ENCODE measurements at places on chromosomes 4 and X.

DNA sequence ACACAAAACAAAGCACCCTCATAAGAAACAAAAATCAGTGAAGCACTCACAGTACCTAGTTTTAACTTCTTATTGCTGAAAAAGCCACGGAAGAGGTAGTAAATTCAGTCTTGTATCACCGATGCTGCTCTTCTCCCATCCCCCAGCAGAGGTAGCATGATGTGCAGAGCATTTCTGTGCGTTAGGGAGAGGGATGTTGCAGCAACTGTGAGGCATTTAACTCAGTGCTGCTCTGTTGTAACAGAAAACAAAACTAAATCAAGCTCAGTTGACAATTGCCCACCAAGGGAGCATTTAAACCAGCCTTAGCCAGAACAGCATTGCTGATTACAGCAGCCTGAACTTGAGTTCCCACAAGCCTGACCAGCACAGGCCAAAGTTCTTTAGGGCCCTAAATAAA is 1279.7 kb upstream of the ADGRL3 start:
- DNase-seq = no peak

DNA sequence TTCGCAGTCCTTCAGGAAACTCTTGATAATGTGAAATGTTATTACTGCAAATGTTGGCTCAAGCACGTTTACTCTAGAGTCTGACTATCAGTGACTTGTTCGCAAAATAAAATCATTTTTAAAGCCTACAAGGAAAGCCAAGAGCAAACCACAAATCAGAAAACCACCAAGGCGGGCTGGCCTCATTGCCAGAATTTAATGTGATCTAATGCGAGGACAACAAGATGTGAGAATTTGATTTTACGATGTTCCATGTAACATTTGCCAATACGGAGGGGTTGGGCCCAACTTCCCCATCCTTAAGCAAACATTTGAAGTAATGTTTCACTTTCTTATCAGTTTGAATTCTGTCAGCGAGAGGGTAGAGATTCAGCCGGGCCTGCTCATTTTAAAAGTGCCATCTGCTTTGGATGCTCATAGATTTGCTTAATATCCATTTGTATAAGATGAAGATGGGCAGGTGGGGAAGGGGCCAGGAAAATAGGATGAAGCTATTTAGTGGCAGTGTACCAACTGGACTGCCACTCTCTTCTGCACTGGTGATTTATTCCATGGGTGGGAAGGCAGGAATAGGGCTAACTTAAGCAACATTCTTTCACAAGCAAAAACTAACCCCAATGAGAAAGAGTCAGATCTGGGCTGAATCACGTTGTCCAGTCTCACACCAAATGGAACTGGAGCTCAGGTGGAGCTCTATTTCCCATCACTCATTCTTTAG is 225.3 kb downstream of the ANAPC10 start:
- DNase-seq = no peak

DNA sequence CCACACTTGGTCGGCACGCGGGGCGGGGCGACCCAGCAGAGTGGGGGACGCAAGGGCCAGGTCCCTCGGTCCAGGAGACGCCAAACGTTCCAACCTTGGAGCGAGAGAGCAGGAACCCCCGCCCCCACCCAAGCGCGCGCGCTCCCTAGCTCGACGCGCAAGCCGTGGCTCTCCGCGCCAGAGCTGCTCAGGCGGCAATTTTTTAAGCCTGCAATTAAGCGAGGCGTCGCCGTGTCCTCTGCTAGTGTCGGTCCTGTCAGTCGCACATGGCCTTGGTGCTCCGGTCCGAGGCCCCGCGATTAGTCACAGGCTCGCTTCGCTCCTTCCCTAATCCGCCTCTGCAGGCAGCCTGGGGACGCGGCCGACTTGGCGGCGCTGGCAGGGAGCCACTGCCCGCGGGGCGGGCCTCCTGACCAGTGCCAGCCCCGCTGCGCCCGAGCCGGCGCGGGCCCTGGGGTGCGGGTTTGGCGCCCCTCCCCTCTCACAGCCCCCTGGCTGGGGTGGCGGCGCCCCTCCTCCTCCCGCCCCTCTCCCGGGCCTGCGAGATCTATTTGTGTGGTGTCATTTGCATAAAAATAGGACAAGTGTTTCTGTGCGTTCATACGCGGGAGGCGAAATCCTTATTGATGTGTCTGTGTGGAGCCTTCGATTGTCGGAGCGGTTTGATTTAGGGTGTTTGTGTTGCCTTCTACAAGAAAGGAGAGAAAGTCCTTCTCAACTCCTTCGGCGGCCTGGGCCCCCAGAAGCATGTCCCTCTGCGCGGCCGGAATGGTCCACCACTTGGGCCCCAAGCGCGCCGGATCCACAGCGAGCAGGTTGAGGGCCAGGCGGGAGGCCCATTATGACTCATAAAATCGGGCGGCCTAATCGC is 9.8 kb upstream of the BCOR start:
- DNase-seq = peak; percentile 85

- DNase-seq = no peak
Measured at GRCh38 chr4:28075401-28075956, 1214.8 kb downstream of the STIM2 start.

DNA sequence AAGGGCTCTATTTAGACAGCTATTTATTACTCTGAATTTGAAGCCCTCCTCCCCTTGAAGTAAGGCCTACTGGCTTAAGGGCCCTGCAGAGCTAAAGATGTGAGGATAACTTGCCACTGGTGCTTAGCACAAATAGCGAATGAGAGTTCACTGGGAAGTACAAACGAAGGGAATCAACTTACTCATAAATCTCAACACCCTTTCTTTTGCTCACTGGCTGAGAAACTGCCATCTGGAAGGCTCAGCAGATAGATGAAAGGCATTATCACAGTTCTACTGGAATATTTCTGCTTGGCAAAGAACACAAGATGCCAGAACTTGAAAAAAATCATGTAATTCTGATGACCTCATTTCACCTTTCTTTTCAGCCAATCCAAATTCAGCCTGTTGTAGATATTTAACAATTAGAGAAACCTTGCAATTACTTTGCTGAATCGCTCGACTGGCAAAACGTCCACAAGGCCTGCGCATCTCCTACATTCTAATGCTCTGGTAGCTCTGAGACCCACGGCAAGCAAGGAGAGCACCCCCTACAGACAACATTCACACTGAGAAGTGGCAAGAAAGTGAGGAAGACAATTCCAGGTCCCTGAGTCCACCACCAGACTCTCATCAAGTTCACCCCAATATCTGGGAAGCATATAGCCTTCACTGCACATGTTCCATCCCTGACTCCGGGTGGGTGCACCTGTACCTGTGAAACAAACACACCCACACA is 27.5 kb downstream of the TSPAN5 start:
- DNase-seq = no peak
